Brain microvascular endothelial cell (primary cell): ENCODE measurements at places on chromosomes 4 and X.
A peak's percentile ranks its signal among the peaks of the same experiment; 100 is the strongest.

DNA sequence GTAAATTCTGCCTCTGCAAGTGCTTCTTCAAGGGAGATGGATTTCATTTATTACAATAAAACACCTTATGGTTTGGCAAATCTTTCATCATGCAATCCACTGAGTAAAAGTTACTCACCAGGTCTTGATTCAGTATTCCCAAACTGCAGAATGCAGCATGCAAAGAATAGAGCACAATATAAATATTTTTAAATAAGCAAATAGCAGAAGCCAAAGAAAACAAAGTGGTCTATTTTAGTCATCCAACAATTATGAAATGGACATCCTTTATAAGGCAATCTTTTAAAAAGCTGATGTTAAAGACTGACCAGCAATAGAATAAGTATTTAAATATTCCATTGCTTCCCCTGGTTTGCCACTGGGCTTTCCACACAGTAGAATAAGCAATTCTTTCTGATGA is 59.5 kb downstream of the SLC39A8 start:
- no peak for DNase-seq

DNA sequence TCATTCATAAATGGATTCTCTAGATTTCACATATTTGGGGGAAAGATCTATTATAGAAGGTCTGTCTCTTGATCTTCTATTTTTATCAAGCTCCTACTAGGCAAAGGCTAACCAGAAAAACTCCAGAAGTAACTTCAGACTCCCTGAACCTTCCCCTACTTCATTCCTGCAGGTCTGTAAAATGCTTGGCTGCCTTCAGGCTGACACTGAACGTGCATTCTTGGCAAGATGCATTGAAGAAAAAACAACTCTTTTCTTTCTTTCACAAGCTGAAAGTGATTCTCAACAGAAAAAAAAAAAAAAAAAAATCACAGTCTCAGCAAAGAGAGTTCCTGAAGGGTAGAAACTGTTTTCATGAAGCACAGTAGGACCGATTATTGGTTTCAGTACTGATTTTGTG is 12.7 kb downstream of the OPHN1 start:
- no peak for DNase-seq

DNA sequence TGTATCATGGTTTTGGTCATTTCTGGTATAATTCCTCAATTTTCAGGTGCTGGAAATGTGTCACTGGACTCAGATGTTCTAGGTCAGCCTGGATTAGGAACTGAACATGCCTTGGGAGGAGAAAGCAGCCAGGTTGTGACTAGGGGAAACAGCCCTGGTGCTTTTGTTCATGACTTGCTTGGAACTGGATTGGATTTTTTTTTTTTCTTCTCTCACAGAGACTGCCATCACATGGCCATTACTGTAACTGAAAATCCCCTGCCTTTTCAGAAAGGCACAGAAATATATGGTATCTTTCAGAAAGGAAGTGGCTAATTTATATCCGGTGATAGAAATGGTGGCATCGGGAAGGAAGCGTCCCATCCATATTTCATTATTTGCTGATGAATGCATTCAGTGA is 34.6 kb downstream of the SEPTIN11 start:
- DNase-seq: no peak

GRCh38 chrX:29066516-29066915 is 479.3 kb downstream of the IL1RAPL1 start:
- DNase-seq: no peak

GRCh38 chr4:98470366-98470765 is 188.0 kb downstream of the TSPAN5 start:
- DNase-seq: no peak

GRCh38 chr4:126318376-126318775 is 1003.6 kb downstream of the FAT4 start:
- no peak for DNase-seq

DNA sequence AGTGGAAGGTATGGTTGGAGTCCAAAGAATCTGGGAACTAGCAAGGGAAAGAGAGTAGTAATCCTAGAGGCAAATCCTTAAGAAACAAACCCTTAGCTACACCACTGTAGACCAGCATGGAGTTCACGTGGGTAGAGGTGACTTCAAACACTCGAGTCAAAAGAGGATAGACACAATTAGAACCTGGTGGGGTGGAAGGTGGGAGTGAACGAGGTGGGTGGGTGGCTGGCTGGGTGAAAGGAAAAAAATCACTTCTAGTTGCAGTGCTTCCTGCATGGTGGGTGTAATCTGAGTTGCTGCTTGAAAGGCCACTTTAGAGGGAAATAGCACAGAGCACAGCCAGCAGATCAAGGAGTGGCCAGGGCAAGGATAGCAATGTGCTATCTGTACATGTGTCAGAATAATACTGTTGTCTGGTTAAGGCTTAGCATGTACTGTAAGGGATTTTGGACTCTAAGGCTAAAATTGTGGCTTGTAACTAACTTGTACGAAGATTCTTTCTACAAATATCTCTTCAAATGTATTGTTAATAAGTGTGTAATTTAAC is 356.2 kb downstream of the GRIA2 start:
- DNase-seq: no peak

DNA sequence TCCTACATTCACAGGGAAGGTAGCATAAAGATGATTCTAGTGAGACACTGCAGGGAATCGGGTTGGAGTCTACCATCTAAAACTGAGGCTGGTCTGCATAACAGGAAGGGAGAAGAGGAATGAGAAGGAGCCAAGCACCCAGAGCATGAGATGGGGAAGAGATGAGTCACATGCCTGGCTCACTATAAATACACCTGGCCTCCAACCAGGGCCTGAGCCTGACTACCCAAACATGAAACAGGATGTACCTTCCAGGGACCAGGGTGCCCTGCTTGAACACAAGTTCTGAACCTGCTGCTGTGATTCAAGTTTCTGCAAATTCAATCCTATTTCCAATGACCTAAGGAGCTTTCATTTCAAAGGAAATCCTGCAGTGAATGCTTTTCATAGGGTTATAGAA is 24.9 kb downstream of the CD99L2 start:
- DNase-seq: no peak

DNA sequence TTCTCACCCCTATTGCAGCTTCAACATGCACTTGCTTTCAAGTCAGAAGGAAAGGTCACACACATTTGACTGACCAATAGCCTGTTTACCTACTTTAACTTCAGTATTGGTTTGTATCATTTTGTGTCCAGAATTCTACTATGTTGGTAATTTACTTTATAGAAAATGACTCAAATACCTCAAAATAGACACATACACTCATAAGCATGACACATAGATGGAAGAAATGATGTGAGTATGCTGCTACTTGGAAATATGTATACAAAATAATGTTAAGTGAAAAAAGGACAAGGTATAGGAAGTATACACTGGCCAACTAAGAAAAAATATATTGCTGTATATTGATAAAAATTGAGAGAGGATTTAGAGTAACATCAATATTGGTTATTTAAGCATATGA is 98.8 kb upstream of the CASK start:
- DNase-seq: no peak

- DNase-seq: peak; percentile 9
These were observed 56.6 kb upstream of the SLC6A14 start for GRCh38 chrX:116379854-116380253.

- DNase-seq: no peak
These were observed 10.6 kb upstream of the AMOT start for GRCh38 chrX:112851161-112851779.

GRCh38 chr4:78638337-78639172 is 87.0 kb downstream of the ANXA3 start:
- DNase-seq: no peak

DNA sequence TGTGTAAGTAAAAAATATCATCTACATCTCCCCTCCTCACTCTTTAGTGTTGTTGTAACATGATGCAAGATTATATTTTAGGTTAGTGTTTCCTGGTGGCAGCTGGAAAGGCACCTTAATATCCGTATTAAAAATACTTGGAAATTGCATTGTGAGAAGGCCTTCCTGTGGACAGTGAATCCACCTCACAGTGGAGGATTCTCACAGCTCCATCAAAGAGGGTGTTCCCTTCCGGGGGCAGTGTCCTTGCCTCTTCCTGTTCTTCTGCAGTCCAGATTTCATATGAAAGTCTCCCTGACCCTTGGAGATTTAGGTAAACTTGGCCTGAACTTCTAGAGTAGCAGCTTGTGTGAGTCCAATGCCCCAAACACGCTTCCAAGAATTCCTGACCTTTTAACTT is 29.9 kb upstream of the GAB1 start:
- no peak for DNase-seq

- DNase-seq: peak; percentile 3
These were observed 167.0 kb downstream of the AASDH start for GRCh38 chr4:56220261-56220660.

- DNase-seq: no peak
These were observed 44.5 kb upstream of the WDR1 start for GRCh38 chr4:10161146-10161545.

- no peak for DNase-seq
These were observed 11.4 kb upstream of the RAP1GDS1 start for GRCh38 chr4:98249831-98250230.

DNA sequence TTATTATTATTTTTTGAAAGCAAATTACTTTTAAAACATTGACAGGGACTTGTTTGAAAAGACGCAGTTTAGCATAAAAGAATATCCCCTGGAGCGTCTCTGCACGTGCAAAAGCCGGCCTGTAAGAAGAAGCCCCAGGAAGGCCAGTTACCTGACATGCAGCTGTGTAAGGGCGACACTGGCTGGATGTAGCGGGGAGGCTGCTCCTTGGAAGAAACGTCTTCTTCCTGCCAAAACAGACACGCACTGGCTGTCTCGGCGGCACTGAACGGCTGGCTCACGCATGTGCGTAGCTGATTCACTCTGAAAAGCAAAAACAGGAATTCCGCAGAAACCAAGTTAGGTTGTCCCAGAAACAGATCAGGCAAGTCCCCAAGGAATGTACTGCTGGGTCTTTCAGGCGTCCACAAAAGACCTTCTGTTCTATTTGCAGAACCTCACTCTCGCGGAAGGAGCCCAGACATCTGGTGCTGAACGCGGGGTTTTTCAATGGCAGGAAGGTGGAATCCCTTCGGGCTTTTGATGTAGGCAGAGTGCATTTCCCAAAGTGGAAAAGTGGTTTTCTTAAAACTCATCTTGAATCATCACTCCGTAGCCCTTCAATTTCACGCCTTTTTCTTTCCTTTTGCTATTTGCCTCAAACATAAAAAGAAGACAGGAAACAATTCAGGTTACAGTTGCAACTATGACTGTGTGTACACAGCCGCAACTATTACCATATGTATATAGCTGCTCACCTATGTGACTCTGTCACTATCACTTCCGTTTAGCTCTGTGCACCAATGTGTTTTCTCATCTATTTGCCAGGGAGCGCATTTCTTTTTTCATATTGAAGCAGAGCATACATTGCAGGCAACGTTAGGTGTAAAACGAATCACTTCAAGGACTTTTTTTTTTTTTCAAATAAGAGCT is 38.1 kb upstream of the ARSH start:
- peak; percentile 78 for DNase-seq

DNA sequence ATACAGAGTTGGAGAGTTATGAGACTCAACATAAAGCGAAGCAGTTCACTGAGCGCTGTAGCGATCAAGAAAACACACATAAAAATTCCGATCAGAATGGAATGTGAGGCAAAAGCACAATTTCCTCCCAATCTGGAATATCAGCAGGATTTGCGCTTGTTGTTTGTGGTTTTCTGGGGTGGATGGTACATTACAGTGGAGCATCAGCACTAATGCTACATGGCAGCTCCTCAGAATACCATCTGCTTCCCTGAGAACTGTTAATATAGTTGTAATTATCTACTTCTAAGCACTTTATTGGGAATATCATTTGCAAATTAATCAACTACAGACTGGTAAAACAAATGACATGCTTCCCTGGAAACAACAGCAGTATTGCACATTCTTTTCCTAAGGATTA is 324.1 kb upstream of the PPARGC1A start:
- DNase-seq: no peak

- no peak for DNase-seq
These were observed 57.1 kb downstream of the RHOH start for GRCh38 chr4:40253906-40254305.

- no peak for DNase-seq
These were observed 160.1 kb downstream of the CBR4 start for GRCh38 chr4:168849997-168850396.

GRCh38 chr4:39235696-39236095 is 53.4 kb downstream of the WDR19 start:
- no peak for DNase-seq

DNA sequence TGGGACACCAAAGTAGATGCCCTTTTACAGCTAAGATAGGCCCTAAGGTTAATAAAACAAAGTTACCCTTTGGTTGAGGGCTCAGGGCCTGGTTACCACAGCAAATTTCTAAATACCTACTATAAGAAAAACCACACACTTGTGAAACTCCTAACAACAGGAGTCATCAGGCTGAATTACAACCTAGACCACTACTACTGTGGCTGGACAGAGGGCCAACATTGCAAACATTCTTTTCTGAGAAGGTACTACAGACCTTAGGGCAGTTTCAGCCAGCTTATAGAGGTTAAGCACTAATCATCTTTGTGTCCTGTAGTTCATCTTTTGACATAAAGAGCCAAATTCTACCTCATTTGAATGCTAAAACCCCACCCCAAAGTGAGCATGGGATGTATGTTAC is 504.0 kb downstream of the RAPGEF2 start:
- DNase-seq: no peak

- DNase-seq: peak; percentile 35
These were observed 42.4 kb downstream of the DCUN1D4 start for GRCh38 chr4:51885363-51885762.

- DNase-seq: no peak
These were observed 146.6 kb downstream of the AMELX start for GRCh38 chrX:11439846-11440245.

DNA sequence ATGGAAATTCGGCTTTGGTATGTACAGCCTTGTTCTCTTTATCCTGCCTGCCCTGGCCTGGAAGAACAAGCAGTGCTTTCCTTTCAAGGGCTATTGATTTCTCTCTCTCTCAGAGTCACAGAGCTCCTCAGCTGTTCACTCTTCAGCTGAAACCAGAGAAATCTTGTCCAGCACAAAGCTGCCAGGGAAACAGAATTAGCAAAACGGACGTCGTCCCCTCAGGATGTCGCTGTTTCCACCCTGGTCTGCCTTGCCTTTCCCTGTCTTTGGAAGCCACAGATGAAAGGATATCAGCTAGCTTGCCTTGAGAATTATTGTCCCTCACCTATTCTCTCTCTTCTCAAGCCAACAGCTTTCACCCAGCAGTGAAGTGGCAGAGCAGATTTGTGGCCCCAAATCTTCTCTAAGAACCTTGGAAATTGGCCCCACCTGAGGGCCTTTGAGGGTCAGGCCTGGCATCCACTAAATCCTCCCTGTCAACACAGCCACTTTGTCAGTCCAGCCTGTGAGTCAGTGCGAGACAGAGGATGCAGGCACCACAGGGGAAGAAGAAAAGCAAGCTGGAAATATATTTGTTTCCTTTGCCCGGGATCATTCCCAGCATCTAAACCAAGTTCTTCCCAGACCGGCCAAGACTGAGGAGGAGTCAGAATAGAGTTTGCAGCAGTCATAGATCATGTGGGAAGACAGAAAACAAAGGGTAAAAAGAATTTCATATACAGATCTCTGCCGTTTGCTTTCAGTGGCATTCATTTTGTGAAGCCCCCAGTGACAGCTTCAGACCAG is 63.8 kb upstream of the MTM1 start:
- no peak for DNase-seq

GRCh38 chrX:11399489-11400094 is 106.4 kb downstream of the AMELX start:
- no peak for DNase-seq

GRCh38 chr4:73998040-73999011 is at the start of gene CXCL5:
Gene CXCL5 (minus strand): TSS chr4:73998677. CDS start chr4:73998581, 96 bp downstream.
- peak; percentile 38 for DNase-seq

- no peak for DNase-seq
These were observed 106.8 kb downstream of the ARSJ start for GRCh38 chr4:113872426-113873260.

GRCh38 chr4:77662396-77662795 is 56.8 kb downstream of the CXCL13 start:
- DNase-seq: no peak

GRCh38 chr4:118327554-118328241 is 25.1 kb downstream of the PRSS12 start:
- DNase-seq: peak; percentile 12
